ENCODE measurements at places on chromosomes 4 and X.

DNA sequence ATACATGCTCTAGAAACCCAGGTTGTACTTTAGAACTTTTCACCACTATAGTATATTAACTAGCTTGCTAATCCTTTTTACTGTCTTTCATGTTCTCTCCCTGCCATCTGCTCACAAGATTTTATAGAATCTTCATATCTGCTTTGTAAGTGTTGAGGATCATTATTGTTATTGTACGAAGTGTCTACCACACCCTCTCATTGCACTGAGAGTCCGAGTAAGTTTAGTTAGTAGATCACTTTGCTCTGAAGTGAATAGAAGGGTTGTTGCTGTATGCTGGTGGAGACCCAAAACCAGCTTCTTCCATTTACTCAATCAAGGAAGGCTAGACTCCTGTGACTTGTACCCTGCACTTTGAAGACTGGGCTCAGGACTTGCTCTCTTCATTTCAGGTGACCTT lies 17.1 kb downstream of the GAB1 start:
- DNase-seq, result no peak

GRCh38 chr4:147050356-147050765 lies 104.7 kb upstream of the TTC29 start:
- no peak for DNase-seq

- DNase-seq, result no peak
These were observed 56.3 kb upstream of the STOX2 start for GRCh38 chr4:183848805-183849204.

GRCh38 chrX:44432641-44433040 lies 89.2 kb upstream of the EFHC2 start:
- DNase-seq, result no peak

- DNase-seq, result no peak
These were observed 4.7 kb upstream of the JAKMIP1 start for GRCh38 chr4:6204871-6205566.

DNA sequence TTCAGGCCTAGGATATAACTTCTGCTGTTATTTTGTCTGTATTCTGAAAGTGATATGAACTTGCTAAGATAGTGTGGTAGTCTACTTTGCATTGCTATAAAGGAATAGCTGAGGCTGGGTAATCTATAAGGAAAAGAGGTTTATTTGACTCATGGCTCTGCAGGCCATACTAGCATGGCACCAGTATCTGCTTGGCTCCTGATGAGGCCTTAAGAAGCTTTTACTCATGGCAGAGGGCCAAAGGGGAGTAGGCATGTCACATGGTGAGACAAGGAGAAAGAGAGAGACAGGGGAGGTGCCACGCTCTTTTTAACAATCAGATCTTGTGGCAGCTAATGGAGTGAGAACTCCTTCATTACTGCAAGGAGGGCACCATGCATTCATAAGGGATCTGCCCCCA lies 247.3 kb downstream of the GPAT3 start:
- no peak for DNase-seq

DNA sequence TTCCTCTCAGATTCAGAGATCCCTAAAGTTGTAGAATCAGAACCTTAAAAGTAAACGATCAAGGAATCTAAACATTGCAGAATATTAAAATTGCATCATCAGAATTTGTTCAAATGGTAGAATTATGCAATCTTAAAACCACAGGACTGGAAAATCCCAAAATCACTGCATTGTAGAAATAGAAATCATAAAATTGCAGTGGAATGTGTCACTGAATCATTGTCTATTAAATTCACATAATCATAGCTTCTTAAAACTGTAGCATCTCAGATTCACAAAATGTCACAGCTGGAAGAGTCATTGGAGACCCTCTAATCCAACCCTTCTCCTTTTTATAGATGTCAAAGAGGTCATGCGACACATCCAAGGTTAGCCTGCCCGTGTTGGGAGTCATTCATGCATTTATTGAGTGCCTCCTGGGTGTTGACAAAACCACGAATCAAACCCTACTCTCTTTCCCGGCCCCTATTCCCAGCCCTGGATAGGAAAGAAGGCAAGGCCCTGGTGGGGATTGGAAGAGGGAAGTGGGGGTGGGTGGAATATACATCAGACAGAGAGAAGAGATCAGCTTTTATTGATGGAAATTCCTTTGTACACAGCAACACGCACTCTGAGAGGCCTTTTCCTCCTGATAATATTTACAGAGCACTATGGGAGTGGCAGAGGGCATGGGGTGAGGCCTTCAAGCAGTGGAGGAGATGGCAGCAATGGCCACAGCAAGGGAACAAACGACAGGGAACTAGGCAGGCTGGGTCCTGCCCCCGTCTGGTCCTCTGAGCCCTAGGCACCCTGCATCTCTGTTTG lies 15.4 kb downstream of the IQSEC2 start:
- no peak for DNase-seq

- no peak for DNase-seq
These were observed 43.1 kb upstream of the DRP2 start for GRCh38 chrX:101176439-101176838.
